ENCODE measurements at places on chromosomes 6 and 20.

GRCh38 chr6:131998255-131998982 lies 47.2 kb upstream of the CCN2 start:
- DNase-seq, result no peak

GRCh38 chr20:35979544-35979943 lies 11.2 kb downstream of the CNBD2 start:
- DNase-seq, result no peak

GRCh38 chr6:49649988-49650387 lies 13.3 kb upstream of the RHAG start:
- DNase-seq, result no peak

GRCh38 chr6:138818496-138819194 lies 22.8 kb downstream of the ECT2L start:
- DNase-seq, result no peak

GRCh38 chr6:25042984-25043725 lies 107.4 kb upstream of the RIPOR2 start:
- DNase-seq, result no peak

DNA sequence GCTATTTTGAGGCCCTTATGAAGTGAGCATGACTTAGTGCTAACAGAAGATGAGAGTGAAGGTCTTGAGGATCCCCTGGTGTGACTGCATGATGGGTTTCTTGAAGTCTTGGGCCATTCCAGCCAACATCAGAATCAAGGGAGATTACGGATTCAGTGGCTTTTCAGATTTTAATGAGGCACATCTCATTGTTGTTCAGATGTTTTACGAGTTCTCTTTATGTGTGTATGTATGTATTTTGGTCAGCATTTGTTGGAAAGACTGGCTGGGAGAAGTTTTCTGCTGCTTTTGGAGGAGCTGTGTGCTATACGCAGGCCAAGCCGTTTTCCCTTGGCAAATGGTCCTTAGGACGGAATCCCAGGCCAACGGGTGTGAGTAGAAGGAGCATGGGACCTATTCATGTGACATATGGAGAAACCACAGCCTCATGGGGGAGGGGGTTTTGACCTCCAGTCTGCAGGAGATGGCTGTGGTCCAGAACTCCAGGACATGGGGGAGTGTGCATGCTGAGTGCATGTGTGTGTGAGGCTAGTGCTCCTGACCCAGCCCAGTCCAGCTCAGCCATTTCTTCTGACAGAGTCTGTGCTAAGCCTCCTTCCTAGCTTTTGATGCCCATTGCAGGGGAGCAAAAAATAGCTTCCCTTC lies 35.3 kb downstream of the CHMP4B start:
- DNase-seq, result no peak

GRCh38 chr6:159969921-159970320 lies 1.0 kb downstream of the IGF2R start:
- peak; percentile 84 for DNase-seq

DNA sequence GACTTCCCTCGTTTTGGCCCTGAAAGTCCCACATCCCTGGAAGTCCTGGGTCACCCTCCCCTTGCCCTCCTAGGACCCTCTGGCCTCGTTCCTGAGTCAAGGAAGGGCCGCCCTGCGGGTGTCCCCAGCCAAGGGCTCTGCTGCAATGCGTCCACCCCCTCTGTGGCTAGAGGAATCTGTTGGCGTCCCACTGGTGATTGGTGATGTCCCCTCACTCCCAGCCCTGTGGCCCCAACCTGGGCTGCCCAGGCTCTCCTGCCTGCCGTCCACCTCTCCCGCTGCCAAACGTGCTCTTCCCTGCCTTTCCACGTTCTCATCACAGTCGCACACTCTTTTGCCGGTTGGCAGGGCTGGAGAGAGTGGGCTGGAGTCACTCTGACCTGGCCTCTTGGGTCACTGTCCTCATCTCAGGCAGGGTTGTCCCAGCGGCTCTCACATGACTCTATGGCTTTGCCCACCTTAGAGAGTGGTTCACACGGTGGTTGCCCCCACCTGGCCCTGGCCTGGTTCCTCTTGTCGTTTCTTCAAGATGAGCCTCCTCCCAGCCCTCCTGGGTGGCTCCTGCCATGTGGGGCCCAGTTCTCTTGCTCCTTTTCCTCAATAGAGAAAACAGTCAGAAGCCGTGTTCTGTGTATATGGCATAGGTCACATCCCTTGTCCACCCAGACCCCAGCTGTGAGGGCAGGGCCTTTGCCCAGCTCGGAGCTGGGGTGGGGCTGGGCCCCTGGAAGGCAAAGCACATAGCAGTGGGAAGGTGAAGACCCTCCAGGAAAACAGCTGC lies 100.9 kb downstream of the TMEM242 start:
- peak; percentile 58 for DNase-seq

DNA sequence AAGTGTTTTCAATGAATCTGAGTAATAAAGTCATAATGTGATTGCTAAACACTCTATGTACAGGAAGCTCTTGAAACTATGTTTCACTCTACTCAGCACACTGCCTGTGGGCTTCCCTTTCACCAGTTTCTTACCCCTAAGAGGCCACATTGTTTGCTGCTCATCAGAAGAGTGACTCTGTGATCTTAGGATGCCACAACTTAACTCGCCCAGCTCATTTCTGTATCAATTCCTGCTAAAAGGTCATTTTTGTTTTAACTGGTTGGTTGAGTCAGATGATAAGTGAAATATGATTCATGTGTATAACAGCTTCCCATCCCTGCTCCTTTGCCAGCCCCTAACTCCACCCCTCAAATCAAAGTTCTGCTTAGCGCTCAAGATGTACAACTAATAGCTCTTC lies 9.8 kb upstream of the NDUFAF4 start:
- DNase-seq, result no peak

DNA sequence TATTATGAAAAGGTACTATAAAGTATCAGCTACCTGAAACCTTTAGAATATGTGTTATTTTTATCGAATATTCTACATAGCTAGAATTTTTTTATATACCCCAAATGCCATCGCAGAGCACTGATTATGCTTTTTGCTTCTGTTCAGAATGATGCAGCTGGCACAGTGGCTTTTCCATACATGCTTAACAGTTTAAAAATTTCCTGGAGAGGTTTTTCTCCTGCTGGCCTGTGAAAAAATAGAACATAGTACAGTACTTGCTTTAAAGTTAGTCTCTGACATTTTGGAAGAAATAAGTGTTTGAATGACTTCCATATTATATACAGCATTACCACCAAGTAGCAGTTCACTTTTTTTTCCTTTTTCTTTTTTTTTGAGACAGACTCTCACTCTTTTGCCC lies 5.3 kb downstream of the DOP1A start:
- no peak for DNase-seq

DNA sequence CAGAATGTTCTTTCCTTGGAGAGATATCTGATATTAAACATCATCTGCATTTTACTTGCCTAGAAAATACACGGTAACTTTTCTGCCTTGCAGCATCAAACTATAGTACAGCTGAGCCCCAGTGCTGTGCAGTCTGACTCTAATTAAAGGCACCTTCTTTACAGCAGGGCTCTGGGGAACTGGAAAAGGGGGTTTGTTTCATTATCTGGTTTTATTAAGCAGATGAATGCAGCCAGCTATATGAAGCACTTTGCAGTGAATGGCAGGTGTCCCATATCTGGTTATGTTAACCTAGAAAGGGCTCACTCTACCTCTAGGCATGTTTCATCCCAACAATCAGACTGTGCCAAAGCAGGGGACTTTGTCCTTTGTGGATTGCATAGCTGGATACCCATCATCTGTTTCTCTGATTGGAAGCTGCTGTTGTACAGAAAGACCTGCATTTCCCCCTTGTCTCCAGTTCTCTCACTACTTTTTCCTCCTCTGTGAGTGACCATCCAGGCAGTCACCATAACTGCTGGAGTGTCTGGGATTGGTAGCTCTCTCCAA lies 39.6 kb upstream of the CMTR1 start:
- no peak for DNase-seq

GRCh38 chr20:58897488-58897887 lies 45.0 kb downstream of the GNAS start:
- DNase-seq, result no peak

DNA sequence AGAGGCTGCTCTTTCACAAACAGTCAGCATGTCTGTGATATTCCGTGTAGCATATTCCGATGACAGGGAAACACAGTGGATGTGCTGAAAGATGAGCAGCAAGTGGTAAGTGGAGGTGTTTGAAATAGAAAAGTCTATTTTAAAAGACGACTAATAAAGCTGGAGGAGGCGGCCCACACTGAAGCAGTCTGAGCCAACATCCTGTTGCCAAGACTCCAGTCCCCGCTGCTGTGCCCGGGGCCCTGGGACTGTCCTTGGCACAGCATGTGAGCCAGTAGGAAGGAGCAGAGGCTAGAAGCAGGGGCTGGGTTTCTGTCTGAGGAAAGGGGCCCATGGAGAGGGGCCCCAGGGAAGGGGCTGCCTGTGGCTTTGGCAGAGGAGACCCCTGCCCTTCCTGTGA lies 351.5 kb upstream of the CHD6 start:
- DNase-seq, result no peak

GRCh38 chr6:91911945-91912344 lies 1325.1 kb upstream of the MAP3K7 start:
- no peak for DNase-seq

- no peak for DNase-seq
Observed at GRCh38 chr20:4787820-4788219, 66.1 kb downstream of the PRND start.

DNA sequence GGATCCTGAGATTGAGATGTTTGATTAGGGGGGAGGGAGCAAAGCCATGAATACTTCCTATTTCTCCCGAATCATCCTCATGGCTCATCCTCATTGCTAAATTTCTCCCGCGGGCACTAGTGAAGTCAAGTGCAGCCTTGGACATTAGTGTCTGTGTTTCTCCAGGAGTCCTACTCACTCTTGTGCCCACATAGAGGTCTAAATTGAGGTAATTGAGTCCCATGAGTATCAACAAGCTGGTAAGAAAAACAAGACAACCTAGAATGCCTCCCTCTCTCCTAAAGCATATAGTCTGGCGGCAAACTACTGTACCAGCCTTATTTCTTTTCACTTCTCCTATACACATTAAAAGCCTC lies 420 bp downstream of the CENPQ start:
- DNase-seq, result no peak

Data from right atrium auricular region (tissue), 2 donors.